ENCODE measurements at places on chromosomes 6 and 20.

DNA sequence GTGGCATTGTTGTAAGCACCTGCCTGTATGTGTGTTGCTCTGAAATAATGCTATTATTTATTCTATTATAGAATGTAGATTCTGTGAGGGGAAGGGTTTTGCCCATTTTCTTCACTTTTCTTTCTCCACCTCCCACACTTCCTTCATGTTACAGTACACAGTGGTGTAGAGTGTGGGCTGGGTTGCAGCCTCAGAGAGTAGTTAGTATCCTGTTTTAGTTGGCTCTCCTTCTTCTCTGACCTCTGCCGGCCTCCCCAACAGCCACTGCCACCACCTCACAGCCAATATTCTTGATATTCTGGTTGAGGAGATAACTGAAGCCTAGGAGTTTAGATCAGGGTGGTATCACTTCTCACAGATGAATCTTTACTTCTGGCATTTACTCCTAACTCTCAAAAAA, 143.4 kb downstream of the BCKDHB start:
- no peak for DNase-seq

GRCh38 chr6:73081955-73082354, 143.3 kb downstream of the KHDC1L start:
- no peak for DNase-seq

DNA sequence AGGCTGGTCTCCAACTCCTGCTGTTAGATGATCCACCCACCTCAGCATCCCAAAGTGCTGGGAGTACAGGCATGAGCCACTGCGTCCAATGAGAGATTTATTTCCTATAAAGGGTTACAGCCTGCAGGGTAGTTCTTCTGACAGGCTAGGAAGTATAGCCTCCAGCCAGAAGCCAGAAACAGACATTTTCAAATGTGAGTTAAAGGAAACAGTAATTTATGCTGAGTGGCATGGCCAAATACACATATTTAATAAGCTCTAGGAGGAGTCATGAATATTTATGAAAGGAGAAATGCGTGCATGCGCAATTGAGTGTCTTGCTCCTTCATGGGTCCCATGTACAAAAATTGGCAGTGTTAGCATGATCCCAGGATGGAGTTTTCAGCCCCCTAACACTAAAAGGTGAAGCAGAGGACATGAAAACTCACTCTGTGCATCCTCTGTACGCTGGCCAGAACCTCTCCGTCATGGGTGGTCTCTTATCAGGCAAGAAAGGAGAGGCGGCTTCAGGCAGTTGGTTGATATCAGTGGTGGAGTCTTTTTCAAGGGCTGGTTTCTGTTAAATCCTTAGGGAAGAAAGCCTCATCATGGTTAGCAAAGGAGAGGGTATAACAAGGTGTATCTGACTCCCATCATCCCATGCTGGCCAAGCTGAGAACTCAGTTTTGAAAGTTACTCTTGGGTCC, 21.3 kb upstream of the PDCD2 start:
- DNase-seq, result no peak

DNA sequence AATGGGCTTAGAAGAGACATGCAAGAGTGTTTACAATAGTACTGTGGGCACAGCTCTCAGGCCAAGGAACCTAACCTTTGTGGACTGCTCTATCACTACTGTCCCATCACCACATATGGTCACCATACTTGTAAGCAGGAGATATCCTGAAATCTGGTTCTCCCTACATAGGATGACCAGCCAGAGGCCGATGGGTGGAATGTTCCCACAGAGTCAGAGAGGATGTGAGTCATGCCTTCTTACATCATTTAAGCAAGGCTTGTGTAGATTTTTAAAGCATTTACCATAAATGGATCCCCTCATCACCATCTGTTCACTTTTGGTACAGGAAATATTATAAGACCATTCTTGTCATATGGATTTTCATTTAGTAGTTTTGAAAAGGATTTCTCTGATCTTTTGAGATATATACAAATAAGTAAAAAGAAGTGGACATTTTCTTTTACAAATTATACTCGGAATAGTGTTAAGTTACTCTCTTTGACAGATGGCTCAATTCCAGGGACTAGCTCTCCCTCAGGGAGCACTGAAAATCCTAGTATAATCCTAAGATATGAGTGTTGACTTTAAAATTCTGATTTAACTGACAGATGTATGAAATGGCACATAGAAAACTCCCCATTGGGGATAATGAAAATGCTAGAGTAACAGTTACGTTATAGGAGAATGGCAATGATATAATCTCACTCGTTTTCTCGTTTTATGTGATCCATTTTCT, 6.6 kb downstream of the HTR1B start:
- no peak for DNase-seq

All from stimulated activated CD4-positive, alpha-beta T cell treated with anti-CD3 and anti-CD28 coated beads, Interleukin-12 subunit alpha, Interleukin-12 subunit beta, amount 100 ng/mL, for 4 hours (primary cell).